ENCODE measurements at places on chromosomes 5 and 9.

DNA sequence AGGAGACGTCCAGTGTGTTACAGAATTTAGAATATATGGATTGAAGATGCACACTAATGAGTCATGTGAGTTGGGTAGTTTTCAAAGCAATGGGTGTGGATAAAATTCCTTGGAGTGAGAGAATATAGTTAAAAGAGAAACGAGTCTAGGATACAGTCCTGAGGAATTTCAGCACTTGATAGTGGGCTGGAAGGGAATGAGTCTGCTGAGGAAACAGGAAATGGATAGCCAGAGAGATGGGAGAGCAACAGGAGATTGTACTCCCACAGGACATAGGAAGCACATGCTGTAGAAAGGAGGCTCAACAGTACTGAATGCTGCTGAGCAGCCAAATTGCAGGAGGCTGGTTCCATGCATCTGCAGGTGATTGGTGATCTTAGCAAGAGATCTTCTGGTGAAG lies 68.1 kb downstream of the FBN2 start:
- no peak for DNase-seq

DNA sequence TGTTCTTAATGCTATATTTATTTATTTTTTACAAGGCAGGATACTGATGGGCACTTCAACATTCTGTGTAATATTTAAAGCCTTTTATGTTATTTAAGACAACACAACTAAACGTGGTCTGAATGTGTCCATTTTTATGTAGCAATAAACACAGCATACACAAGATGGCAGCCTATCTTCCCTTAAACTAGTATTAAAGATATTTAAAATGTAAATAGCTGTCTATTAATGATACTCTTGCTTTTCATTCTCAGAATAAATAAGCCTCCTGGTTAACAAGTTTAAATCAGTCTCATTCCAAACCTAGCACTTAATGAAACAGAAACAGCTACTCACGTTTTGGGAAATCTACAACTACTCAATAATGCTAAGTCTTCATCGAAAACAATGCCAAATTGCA lies 315.7 kb downstream of the MCTP1 start:
- DNase-seq = no peak

- DNase-seq = no peak
These were observed 251.2 kb downstream of the EFNA5 start for GRCh38 chr5:107419498-107419897.

DNA sequence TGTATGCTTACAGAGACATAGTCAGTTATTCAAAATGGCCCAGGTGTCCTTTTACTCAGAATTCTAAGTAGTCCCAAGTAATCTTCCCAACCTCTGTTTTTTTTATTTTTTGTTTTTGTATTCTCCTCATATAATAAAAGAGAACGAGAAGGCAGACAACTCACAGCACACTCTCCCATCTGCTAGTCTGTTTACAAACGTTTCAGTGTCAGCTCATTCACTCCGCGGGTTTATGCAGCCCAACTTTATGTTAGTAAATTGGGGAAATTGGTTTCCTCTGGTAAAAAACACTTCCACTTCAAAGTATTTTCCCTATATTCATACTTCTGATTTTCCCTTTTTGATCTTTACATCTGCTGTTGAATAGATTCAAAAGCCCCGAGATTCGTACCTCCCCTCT lies 347.2 kb downstream of the EFNA5 start:
- no peak for DNase-seq

DNA sequence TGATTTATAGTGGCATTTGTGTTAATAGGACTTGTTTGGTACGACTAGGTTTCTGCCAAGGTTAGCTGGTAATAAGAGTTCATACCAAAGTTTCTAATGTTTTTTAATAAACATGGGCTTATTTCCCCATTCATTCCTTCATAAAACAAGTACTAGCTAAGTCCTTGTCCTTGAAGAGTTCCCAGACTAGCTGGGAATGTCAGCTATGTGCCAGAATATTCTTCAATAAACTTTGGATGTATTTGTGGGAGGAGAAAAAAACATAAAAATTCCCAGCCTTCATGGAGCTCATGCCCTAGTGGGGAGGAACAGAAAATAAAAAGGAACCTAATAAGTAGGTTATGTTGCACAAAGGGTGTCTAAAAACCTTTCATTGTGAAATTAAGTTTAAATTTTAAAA lies 176.9 kb downstream of the DENND1A start:
- DNase-seq = no peak

- peak; percentile 67 for DNase-seq
These were observed 17.8 kb upstream of the DPM2 start for GRCh38 chr9:127955294-127956015.

- DNase-seq = no peak
These were observed 6.0 kb downstream of the NR3C1 start for GRCh38 chr5:143397302-143398052.

- DNase-seq = no peak
These were observed 474.5 kb downstream of the ZSWIM6 start for GRCh38 chr5:61806491-61807020.

DNA sequence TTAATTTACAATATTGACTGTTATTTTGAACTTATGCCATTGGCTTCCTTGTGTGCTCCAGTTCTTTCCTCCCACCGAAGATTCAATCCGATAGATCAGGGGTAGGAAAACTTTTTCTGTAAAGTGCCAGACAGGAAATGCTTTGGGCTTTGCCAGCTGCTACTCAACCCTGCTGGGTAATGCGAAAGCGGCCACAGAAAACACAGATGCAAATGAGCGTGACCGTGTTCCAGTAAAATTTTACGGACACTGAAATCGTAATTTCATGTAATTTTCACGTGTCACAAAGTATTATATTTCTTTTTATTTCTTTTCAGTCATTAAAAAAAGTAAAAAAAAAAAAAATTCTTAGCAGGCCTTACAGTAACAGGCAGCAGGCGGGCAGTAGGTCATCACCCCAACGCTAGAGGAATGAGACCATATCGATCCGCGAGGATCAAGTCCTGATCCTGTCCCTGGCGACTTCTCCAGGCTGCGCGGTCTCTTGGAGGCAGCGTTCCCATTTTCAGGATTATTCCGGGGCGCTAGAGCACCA lies 599 bp downstream of the NMRK1 start:
- no peak for DNase-seq

DNA sequence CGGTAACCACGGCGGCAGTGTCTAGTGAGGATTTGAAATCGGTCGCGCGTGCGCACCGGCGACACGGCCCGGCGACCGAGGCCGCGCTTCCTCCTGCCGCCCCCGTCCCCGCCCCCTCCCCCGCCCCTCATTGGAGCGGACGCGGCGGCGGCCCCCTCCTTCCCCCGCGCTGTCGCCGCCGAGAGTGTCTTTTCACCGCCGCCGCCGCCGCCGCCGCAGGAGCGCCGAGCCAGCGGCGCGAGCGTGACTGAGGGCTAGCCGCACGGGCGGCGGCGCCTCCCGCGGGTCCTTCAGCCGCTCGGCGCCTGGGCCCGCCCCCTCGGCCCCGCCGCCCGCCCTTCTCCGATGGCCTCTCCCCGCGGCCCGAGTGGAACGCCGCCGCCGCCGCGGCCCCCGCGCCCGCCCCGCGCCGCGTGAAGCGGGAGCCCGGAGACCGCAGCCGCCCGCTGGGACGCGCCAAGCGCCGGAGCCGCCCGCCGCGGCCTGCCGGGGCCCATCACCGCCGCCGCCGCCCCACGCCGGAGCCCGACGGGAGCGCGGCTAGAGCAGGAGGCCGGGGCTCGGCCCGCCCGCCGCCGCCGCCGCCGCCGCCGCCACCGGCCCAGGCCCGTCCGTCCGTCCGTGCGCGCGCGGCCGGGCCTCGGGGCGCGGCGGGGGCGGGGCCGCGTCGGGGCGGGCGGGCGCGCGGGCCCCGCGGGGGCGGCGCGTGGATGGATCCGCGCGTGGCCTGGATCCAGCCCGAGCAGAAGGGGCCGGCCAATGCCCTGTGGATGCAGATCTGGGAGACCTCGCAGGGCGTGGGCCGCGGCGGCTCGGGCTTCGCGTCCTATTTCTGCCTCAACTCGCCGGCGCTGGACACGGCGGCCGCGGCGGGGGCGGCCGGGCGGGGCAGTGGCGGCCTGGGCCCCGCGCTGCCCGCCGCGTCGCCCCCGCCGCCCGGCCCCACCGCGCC lies at the start of gene TENT4A:
Gene TENT4A (plus strand): TSS at position 159 of the 952 bp plus-strand sequence. CDS start 552 bp downstream, at position 711.
- DNase-seq = no peak

- DNase-seq = no peak
These were observed 119.9 kb downstream of the PAX5 start for GRCh38 chr9:36914212-36914577.

- DNase-seq = no peak
These were observed 47.8 kb upstream of the IRX4 start for GRCh38 chr5:1930501-1930879.

DNA sequence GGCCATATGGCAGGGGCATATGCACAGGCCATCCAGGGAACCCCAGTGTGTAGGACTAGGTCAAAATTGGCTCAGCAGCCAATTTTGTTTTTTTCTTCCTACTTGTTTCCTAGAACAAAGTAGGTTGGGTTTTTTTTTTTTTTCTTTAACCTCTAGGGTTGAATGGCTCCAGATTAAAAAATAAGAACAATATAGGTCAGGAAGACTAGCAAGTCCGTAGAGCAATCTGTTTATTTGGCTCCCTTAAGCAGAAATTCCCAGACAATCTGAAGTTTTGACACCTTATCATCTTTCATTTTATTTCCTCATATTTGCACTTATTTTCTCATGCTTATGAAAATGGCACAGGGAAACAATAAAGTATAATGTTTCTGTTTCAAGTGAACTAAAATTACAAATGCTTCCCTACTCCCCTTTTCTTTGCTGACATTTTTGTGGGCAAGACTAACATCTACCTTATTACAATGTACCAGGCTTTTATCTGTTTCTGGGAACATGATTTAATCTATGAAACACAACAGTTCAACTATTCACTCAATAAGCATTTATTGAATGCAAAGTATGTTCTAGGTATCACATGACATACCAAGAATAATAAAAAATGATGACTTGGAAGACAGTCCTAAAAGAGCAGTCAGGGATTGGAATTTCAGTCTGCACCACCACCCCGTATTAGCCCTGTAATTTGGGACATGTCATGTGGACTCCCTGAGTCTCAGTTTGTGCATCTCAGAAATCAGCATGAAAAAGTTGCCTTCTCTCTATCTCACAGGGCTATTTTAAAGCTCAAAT lies 30.5 kb downstream of the TLR4 start:
- DNase-seq = no peak

DNA sequence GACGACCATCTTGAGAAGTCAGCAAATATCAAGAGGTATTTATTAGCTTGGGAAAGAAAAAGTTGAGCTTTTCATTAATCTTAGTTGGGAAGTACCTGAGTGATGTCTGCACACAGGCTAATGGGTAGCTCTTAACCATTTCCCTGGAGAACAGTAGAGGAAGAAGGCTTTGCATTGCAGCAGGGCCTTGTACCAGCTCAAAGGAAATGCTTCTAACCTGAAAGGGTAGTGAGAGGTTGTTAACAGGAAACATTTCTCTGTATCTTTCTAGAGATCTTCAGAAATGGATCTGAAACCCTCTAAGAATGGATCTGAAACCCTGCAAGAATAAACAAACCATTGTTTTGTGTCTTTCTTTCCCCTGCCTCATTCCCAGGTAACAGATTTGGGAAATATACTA lies 393.3 kb downstream of the PLK2 start:
- no peak for DNase-seq
